ENCODE measurements at places on chromosomes 5 and 9.

GRCh38 chr9:69549310-69550202 lies 122.6 kb downstream of the APBA1 start:
- DNase-seq: peak; percentile 5

DNA sequence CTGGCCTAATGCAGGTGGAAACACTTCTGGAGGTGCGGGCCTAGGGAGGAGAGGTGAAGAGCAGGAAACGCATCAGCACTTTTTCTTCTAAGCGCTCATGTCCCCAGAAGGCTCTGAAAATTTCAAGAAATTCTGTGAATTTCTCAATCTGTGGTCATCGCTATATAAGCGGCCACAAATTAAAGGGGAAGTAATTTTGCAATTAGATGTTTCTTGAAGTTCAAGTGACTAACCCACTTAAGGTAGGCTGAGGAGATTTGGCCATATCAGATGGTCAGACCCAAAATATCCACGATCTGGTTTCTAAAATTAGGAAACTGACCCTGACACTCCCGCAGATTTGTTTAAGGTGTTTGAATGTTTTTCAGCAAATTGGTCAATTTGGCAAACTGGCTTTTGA lies 16.6 kb upstream of the HMGCR start:
- DNase-seq: no peak

GRCh38 chr5:171757853-171758535 lies 27.6 kb upstream of the SMIM23 start:
- DNase-seq: no peak

DNA sequence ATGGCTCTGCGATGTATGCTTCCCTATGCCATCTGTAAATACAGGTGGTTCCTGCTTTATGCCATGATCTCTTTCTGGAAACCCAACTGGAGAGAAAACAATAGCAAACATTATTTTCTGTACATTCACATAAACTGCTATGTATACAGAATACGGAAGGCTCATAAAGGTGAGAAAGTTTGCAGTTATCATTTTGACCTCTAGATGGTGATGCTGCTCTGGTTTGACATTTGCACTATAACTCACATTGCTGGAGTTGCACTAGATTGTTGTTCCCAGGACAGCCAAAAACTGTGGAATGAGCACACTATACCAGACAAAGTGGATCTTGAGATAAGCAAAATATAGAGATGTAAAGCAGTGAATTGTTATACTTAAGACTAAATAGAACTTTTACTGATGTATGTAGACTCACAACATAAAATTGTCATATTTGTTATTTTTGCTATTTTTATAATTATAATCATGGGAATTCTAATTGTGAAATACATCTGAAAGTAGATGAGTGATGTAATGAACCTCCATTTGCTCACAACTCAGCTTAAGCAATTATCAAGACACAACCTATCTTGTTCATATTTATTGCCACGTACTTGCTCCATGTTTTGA lies 246.5 kb downstream of the PTPRD start:
- no peak for DNase-seq

- DNase-seq: no peak
Observed at GRCh38 chr5:133360693-133361472, 251.5 kb downstream of the FSTL4 start.

DNA sequence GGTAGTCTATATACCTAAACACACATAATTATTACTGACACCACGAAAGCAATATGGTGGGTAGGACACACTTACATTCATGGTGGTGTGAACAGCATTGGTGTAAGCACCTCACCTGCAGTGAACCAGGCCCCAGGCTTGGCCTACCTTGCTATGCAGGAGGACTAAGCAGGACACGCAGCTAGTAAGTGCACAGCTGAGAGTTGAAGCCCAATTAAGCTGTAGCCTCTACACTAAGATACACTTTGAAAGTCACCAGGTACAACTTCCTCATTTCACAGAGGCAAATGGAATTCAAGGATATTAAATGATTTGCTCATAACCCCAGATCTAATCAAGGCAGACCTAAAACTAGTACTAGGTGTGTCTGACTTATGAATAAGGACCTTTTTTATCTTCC lies 145.8 kb upstream of the PAPPA start:
- DNase-seq: no peak

GRCh38 chr9:123685489-123686083 lies 244.3 kb downstream of the DENND1A start:
- DNase-seq: no peak

DNA sequence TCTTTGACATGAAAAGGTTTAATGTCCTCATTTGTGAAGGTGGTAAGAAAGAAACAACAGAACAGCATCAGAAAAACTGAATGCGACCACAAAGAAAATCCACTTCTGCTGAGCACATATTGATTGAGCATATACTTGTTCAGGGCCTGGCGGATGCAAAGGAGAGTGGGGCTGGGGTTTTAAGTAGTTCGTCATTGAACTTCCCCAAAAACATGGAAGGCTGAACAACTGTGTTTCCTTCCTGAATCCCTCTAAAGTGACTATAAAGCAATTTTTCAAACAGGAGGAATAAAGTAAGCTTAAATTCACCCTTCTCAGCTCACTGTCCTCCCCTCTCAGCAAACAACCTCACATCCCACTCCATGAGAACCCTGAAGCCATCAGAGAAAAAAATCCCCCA lies 262.9 kb downstream of the AGTPBP1 start:
- DNase-seq: no peak

- DNase-seq: no peak
Observed at GRCh38 chr5:137084016-137084415, 415.1 kb downstream of the SPOCK1 start.

GRCh38 chr5:127206320-127207113 lies 84.1 kb upstream of the MEGF10 start:
- DNase-seq: no peak

DNA sequence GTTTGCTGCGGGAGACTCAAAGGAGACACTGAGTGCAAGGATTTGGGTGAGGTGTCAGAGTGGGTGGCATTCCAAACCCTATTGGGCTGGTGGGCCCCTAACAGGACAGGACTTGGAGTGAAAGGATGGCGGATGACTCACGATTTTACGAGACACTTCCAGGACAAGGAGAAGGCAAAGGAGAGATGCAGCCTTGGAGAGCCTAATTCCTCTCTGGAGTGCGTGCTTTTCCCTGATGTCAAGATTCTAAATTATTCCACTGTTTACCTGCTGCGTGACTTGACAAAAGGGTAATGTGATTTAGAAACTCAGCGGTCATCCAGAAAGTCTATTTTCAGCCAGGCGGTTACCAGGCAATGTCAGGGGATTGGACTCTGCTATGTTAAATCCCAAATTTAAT lies 41.6 kb upstream of the CD180 start:
- DNase-seq: no peak

DNA sequence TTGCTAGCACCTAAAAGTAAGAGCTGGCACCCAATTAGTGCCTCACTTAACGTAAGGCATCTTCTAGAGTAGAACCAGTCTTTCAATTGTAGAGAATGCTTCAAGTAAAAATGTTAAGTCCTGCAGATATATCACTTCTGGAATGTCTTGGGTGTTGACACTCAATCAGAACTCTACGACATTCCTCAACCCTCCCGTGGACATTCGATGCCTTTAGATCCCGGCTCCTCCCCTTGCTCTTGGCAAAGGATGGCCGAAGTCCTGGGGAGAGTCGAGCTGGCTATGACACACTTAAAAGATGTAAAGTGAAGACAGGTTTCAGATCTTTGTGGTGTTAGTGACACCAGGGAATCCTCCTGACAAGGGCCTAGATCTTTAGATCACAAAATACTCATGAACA lies 87.5 kb upstream of the ERCC6L2 start:
- DNase-seq: no peak

DNA sequence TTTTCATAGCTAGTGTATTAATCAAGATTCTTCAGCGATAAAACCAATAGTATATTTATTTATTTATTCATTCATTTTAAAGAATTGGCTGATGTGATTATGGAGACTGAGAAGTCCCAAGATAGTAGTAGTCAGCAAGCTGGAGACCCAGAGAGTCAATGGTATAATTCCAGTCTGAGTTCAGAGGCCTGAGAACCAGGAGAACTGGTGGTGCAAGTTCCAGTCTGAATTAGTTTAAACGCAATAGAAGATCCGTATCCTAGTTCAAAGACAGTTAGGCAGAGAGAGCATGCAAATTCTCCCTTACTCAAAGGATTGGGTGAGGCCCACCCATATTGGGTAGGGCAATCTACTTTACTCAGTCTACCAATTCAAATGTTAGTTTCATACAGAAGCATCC lies 364.2 kb upstream of the RPS23 start:
- no peak for DNase-seq

DNA sequence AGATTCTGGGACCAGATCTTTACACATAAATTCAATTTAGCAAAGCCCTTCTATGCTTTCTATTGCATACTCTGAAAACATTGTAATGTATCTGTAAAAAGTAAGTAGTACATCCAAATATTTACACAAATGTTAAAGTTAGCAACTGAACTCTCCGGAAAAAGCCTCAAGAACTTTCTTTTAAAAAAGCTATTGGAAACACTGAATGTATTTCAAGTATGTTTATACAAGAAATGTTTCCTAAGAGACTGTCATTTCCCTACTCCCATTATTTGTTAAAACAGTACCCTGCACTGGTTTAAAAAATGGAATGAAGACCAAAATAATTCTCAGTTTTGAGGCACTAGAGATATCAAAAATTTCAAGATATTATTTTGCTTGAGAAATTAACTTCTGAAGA lies 44.8 kb upstream of the TRIM36 start:
- no peak for DNase-seq

DNA sequence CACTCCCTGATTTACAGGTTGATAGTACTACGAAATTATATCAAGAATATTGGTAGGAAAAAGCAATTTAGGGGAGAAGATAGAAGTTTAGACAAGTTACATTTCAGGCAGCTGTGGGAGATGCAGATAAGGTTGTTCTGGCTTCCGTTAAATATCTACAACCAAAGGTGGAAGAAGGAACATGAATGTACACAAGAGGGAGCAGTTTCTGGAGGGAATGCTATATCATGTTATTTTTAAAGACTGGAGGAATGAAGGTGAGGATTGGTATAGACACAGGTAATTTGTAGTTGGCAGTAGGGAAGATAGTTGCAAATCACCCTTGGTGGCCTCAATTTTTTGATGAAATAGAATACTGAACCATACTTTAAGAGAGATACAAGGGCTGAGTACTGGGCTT lies 187.3 kb upstream of the NMUR2 start:
- no peak for DNase-seq

GRCh38 chr5:17222664-17223063 lies 5.2 kb downstream of the BASP1 start:
- no peak for DNase-seq

DNA sequence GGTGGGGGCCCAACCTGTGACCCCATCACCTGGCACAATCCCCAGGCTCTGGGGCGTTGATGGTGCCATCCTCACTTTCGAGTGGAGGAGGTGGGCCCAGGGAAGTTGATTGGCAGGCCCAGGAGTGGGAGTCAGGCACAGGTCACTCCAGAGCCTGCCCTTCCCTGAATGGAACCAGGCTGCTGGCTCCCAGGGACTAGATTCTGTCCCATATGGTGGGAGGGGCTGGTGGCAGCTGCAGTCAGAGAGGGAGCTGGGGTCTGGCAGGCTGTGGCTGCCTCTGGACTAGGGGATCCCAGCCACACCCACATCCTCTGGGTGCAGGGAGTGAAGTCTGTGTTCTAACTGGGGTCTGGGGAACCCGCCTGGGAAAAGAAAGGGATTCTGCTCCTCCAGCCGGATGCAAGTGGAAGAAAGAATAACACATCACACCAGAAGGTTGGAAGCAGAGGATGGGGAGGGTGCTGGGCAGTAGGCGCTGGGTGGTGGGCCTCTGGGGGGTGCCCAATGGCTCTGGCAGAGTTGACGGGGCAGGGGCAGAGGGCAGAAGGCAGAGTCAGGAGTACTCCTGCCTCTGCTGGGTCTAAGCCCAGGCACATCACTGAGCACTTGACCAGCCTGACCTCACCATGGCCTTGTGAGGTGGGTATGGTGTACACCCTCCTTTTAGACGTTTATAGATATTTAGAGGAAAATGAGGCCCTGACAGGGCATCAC lies 25.8 kb downstream of the CEL start:
- no peak for DNase-seq

DNA sequence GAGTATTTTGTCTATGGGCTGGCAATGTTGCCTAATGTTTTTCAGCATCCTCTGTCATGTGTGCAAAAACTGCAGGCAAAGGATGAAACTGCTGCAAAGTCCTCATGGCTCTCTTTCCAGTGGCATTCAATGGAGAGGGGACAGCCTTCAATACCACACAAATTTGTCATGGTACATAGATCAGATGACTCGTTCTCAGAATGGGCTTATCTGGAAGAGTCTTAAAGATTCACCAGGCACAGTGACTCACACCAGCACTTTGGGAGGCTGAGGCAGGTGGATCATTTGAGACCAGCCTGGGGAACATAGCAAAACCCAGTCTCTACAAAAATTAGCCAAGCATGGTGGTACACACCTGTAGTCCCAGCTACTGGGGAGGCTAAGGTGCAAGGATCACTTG lies 5.3 kb downstream of the CDKN2AIPNL start:
- peak; percentile 15 for DNase-seq

DNA sequence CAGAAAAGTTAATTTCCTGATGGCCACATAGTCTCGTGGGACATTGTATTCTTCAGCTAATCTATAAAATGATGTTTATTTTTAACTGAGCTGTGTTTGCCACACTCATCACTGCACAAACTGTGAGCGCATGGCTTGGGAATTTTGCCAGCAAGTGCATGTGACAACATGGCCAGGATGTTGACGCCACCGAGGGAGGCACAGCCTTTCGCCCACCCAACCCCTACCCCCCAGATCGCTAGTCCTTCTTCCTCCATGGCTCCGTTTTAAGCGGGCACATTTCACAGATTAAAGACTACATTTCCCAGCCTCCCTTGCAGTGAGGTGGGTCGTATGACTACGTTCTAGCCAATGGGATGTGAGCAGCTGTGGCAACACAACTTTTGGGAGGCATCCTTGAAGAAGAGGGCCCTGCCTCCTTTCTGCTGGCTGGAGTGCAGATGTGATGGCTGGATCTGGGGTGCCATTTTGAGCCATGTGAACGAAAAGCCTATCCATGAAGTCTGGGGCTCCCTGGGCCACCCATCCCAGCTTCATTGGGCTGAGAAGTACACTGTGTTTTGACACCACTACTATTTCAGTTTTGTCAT lies 7.9 kb downstream of the NRARP start:
- DNase-seq: no peak

DNA sequence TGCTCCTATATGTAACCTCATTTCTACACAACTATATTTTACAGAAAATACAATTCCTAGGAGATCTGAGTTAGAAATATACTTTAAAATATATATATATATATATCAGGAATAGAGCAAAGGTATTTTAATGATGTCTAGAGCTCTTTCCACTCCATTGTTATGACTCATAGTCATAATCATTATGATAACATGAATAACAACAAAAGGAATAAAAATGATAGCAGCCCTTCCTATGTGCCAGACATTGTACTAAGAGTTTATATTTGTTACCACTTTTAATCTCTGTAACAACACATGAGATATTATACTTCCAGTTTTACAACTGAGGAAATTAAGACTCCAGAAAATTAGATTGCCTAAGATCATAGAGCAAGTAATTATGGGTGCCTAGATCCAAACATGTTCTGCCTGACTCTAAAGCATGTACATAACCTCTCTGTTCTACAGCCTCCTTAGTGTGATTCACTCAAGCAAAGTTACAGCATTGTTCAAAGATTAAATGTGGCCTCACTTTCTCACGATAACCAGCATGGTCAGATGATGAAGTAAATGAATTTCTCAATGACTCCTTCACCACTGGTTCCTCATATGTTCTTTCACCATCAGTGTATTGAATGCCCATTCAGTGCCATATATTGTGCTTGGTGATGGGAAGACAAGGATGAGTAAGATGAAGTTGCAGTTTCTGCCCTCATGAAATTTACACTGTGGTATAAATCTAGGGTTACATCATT lies 452.1 kb downstream of the EFNA5 start:
- DNase-seq: no peak

Data from stimulated activated CD4-positive, alpha-beta T cell treated with anti-CD3 and anti-CD28 coated beads, Interleukin-2, amount 100 ng/mL, for 24 hours (primary cell).